ENCODE measurements at places on chromosomes 3 and 15.

- H3K4me3 ChIP-seq: no peak overlapping the region
- no peak for DNase-seq
- no peak overlapping the region for H3K27ac ChIP-seq
- peaks cover 5% of the 10 kb centered on the region for H3K27me3 ChIP-seq
Measured at GRCh38 chr3:124206225-124207055, 214.5 kb upstream of the ROPN1 start.

GRCh38 chr3:193843474-193844301 lies 250.7 kb downstream of the OPA1 start:
- H3K4me3 ChIP-seq: no peak overlapping the region
- peaks cover 2% of the 10 kb centered on the region for H3K4me1 ChIP-seq
- no peak overlapping the region for H3K27ac ChIP-seq
- peaks cover 48% of the 10 kb centered on the region for H3K27me3 ChIP-seq

DNA sequence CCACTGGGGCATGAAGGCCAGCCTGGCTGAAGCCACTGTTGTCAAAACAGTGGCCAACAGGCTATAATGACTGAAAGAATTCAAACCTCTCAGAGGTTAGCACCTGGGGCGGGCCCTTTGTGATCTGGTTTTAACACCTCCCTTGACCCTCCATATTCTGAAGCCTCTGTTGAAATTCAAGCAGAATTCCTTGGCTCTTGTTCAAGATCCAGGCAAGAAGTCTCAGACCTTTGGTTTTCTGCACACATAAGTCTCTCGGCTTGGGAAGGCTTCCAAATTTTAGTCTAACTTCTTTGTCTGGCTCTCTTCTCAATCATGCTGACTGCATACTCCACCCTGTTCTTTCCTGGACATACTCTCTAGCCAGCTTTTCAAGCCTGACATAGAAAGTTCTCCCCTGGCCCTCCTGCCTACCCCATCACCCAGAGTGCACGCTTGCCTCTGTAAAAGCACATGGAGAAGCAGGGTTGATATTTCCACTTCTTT lies 144.5 kb downstream of the PDZRN3 start:
- no peak overlapping the region for H3K27ac ChIP-seq
- H3K36me3 ChIP-seq: no peaks in the 10 kb centered on the region
- H3K4me1 ChIP-seq: no peaks in the 10 kb centered on the region
- no peak for DNase-seq

- no peaks in the 10 kb centered on the region for H3K27me3 ChIP-seq
- H3K27ac ChIP-seq: peak overlapping the region; percentile 88
- H3K36me3 ChIP-seq: no peaks in the 10 kb centered on the region
- peak overlapping the region; percentile 83 for H3K4me3 ChIP-seq
Measured at GRCh38 chr15:98866511-98866910, 141.1 kb downstream of the PGPEP1L start.

GRCh38 chr3:9291821-9292410 lies 42.5 kb upstream of the SRGAP3 start:
- H3K36me3 ChIP-seq: no peaks in the 10 kb centered on the region
- no peaks in the 10 kb centered on the region for H3K4me1 ChIP-seq
- no peak overlapping the region for H3K4me3 ChIP-seq
- DNase-seq: no peak

DNA sequence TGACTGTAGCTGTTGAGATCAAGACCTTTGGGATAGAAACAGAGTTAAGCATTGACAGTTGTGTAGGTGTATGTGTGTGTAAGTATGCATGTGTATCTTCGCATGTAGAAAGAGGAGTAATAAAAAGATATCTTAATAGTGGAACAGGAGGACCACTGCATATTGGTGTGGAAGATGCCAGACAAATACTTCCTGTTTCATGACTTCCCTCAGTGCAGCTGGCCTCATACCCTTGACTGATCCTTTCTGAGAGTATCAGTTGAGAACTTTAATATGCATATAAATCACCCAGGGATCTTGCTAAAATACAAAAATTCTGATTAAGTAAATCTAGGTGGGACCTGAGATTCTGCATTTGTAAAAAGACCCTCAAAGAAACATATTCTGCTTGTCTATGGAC lies 8.5 kb upstream of the ZBED2 start:
- no peak for DNase-seq
- H3K27ac ChIP-seq: peak overlapping the region; percentile 37
- peaks cover 64% of the 10 kb centered on the region for H3K4me1 ChIP-seq
- peak overlapping the region; percentile 7 for H3K4me3 ChIP-seq
- no peaks in the 10 kb centered on the region for H3K27me3 ChIP-seq

DNA sequence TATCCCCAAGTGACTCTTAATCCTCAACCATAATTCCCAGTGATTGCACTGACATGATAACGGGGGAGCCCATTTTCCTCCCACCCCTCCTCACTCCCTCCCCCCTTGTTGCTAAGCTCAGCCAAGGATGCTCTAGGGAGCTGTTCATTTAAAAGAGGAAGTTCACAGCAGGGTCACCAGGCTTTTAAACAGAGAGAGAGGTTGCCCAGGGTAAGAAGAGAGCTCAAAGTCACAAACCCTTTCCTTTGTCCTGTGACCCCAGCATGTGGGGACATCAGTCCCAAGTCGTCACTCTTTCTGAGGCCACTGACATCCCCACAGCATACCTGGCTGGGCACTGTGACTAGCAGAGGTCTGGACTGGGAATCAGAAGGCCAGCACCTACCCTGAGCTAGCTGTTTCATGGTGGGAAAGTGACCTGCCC lies 144.1 kb downstream of the RORA start:
- no peak for DNase-seq
- H3K36me3 ChIP-seq: no peaks in the 10 kb centered on the region
- H3K4me3 ChIP-seq: no peak overlapping the region
- H3K27me3 ChIP-seq: no peaks in the 10 kb centered on the region

GRCh38 chr3:15405448-15406050 lies 21.8 kb downstream of the METTL6 start:
- H3K36me3 ChIP-seq: peaks cover 3% of the 10 kb centered on the region
- peaks cover 8% of the 10 kb centered on the region for H3K4me1 ChIP-seq
- no peak for DNase-seq
- no peaks in the 10 kb centered on the region for H3K27me3 ChIP-seq
- no peak overlapping the region for H3K4me3 ChIP-seq

DNA sequence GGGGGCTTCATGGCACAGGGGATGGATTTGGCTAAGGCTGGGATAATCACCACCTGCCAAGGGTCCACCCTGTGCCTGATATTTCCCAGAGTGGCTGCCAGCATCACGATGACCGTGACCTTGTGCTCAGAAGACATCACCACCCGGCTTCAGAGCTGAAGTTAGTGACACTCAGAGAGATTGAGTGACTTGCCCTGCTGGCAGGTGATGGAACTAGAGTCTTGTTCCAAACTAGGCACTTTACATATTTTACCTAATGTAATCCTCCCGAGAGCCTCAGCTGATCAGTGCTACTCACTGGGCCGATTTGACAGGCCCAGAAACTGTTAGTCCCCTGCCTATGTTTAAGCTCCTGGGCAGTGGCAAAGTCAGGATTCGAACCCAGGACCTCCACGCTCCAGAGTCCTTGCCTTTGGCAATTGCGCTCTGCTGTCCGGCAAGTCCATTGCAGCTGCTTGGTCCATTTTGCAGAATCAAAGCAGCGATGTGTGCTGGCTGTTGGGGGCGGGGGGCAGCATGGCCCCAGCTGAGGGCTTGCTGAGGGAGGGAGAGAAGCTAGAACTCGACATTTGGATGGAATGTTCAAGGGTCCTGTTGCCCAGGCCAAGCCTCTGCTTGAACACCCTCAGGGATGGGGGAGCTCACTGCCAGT lies 74.8 kb upstream of the GATA2 start:
- H3K27me3 ChIP-seq: peaks cover 11% of the 10 kb centered on the region
- H3K4me3 ChIP-seq: no peak overlapping the region
- H3K36me3 ChIP-seq: no peaks in the 10 kb centered on the region
- no peak overlapping the region for H3K27ac ChIP-seq
- no peak for DNase-seq
- peaks cover 6% of the 10 kb centered on the region for H3K4me1 ChIP-seq

Measured in T-helper 2 cell treated with Interferon-gamma antibody and Interleukin-4, amounts not matched to agents 5 μg/mL and 100 μg/mL, for 36 hours (primary cell).